ENCODE measurements at places on chromosomes 3 and 15. TPM values are rescaled to one million over a fixed set of nuclear protein-coding genes. Genes with fewer than 3 reads are reported as not detected.

TRAT1 gene
- 0.19 TPM for total RNA-seq

DTX3L gene
- 33.0 TPM for total RNA-seq

GRM2 gene
- total RNA-seq = 0.17 TPM

NR1I2 gene
- 0.61 TPM for total RNA-seq

CCDC174 gene
- 20.1 TPM for total RNA-seq

PGBD4 gene
- total RNA-seq = 1.6 TPM

TERC gene
- total RNA-seq = 1.4 TPM

SEMA3F gene
- total RNA-seq = 13.3 TPM

GOLGA8G gene
- total RNA-seq = not detected

RTP1 gene
- not detected for total RNA-seq

LRRIQ4 gene
- not detected for total RNA-seq

BUB1B gene
- 2.7 TPM for total RNA-seq

SOX2 gene
- 0.28 TPM for total RNA-seq

PAK6 gene
- 31.0 TPM for total RNA-seq

C3orf80 gene
- 0.39 TPM for total RNA-seq

HHLA2 gene
- not detected for total RNA-seq

PLSCR5 gene
- total RNA-seq = not detected

DNAH12 gene
- total RNA-seq = 0.83 TPM

IRAK2 gene
- total RNA-seq = 3.9 TPM

PLA1A gene
- 1.4 TPM for total RNA-seq

FAM107A gene
- total RNA-seq = 5.7 TPM

SLC7A14 gene
- 1.3 TPM for total RNA-seq

LSMEM2 gene
- not detected for total RNA-seq

CHD2 gene
- total RNA-seq = 87.4 TPM

PDIA5 gene
- 39.0 TPM for total RNA-seq
